Left ventricle myocardium superior (tissue), 1 donor: ENCODE measurements at places on chromosomes 4 and X.

- DNase-seq = no peak
Observed at GRCh38 chr4:2650276-2650675, 105.9 kb downstream of the TNIP2 start.

DNA sequence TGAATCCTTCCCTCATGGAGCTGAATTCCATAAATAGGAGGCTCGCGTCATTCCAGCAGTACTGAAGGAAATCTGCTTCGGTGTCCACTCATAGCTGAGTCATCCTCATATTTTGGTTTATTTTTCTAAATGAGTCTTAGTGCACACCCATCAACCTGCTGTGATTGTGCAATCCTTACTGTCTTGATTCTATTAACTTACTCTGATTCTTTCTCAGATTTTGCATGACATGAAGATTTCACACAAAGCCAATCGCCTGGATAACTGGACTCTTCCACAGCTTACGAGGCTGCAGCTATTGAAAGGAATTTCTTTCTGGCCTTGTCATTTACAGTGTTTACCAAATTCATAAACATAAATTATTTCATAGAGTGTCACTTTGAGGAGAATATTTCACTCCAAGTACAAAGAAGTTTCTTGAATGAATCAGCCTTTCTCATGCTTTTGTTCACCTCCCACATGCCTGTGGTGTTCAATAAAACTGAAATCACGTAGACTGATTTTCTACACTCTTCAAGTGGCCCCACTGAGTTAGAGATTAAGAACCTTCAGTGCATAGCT, 207.6 kb upstream of the SLITRK2 start:
- no peak for DNase-seq

DNA sequence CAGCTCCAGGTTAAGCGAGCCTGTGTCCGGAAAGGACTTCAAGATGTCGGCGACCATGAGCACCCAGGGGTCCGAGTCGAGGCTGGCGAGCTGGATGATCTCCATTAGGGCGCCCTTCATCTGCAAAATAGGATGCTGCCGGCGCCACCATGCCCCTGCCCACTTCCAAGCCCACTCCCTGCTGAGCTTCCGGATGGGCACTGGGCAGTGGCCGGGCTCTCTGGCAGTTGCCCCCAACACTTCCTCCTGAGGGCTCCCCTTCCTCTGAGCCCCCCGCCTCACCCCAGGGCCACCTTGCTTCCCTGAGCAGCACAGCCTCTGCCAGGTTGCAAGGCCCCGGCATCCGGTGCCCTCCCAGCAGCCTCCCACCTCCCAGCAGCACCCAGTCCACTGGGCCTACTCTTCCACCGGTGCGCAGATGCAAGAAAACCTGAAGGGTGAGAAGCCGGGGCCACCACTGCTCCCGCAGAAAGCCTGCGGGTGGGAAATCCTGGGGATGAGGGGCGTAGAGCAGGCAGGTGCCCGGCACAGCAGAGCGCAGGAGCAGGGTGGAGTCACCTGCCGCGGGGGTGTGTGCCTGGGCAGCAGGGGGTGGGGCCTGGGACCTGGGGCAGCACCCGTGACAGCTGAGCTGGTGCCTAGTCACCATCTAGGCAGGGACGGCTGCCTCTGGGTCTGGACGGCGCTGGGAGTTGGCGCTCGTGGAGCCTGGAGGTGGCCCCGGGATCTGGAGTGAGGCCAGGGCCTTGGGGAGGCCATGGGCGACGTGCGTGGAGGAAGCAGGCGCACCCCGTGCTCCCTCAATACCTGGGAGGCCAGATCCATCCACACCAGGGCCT, 17.0 kb downstream of the NELFA start:
- DNase-seq = no peak

GRCh38 chr4:149343614-149344013, 472.0 kb downstream of the IQCM start:
- DNase-seq = no peak

- no peak for DNase-seq
Observed at GRCh38 chrX:11446949-11447348, 153.7 kb downstream of the AMELX start.

DNA sequence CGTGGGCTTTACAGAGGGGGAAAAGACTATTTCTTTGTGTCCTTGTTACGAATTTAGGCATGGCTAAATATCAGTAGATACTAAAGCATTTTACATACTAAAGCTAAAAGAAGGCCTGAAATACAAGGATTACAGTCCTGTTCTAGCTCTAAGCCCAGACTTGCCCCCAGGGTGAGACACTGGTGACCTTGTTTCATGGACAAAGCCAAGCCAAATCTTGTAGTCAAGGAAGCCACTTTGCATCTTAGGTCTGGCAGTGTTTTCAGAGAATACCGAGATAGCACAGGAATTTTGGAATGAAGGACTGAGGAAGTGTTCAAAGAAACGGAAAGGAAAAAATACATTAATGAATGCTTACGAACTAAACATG, 733 bp upstream of the G3BP2 start:
- no peak for DNase-seq

DNA sequence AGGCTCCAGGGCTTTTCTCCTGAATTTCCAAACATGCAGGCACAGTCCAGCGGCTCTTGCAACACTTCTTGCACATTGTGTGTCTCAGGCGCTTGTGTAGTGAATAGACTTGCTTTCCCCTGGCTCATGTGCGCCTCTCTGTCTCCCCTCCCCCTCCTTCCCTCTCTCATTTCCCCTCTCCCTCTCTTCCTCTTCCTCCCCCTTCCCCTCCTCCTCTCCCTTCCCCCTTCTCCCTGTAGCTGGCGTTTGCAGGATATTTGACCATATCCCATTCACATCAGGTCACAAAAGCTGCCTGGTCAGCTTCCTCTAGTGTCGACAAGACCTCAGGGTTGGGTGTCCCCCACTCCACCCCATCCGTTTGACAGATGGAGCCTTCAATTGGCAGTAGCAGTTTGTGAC, 2.4 kb downstream of the CHST7 start:
- peak; percentile 31 for DNase-seq

- no peak for DNase-seq
Observed at GRCh38 chr4:164926301-164926700, 49.3 kb downstream of the APELA start.

- DNase-seq = no peak
Observed at GRCh38 chrX:19649226-19649995, 134.1 kb upstream of the MAP3K15 start.
